ENCODE measurements at places on chromosomes 11 and 22.

DNA sequence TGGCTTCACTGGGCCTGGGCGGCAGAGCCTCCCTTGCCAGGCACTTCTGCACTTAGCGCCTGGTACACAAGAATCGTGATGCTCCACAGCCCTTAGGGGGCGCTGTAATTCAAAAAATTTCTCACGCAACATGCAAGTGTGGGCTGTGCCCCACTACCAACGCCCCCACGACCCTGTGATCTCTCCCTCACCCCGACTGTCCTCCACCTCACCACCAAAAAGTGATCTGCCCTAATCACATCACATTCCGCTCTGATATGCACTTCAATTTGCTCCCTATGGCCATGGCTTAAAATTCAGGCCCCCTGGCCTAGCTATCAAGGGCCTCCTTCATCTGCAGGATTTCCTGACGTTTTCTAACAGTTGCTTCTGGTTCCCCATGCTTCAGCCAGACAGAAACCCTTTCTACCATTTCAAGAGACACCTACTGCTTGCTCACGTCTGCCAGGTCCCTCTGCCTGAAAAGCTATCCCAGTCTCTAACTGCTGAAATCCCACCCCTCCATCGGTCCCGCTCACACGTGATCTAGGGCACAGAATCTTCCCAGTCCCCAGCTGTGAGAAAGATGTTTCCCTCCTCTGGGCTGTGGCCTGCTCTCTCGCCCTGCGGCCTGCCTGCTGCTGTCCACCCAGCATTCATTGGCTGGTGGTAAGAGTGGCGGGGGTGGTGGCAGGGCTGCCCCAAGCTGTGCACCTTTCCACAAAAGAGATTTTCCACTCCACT is 27.9 kb upstream of the LRRC32 start:
- DNase-seq = no peak

DNA sequence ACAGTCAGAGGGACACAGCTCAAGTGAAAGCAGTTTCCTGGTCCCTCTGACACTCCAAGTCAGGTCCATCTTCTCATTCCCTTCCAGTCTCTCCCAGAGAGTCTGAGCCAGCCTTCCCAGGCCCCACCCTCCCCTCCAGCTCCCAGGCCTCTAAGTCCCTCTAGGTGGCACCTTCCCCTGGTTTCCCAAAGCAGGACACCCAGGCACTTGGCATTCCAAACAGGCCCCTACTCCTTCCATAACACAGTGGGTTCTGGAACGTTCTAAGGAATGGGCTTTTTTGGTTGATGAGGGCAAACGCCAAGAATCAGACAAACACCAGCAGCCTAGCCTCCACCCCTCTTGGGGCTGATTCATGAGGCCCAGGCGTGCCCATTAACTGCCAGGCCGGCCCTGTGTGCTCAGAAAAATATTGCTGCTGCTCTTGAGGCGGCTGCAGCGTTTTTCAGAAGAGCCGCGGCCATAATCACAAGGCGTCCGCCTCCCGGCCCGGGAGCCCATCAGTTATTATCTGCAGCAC is 418.7 kb downstream of the SOX6 start:
- no peak for DNase-seq

DNA sequence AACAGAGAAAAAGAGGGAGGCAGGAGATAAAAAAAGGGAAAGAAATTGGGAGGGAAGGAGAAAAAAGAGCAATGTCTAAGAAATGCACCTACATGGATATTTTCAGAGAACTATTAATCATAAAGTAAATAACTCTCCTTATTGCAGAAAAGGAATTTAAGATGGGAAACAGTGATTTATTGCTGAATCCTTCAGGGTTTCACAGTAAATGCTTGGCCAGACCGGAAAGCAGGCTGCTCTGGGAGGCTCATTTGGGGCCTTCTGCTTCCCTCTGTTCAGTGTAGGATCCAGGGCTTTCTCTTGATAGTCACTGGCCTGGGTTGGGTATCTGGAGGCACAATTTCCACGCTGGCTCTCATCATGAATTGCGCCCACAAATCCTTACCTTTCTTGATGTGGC is 324.3 kb upstream of the SORL1-AS1 start:
- DNase-seq = no peak

GRCh38 chr22:37681556-37682049 is 4.5 kb upstream of the NOL12 start:
- DNase-seq = peak; percentile 49

- DNase-seq = no peak
These were observed 4.7 kb downstream of the GUCD1 start for GRCh38 chr22:24550028-24550901.

DNA sequence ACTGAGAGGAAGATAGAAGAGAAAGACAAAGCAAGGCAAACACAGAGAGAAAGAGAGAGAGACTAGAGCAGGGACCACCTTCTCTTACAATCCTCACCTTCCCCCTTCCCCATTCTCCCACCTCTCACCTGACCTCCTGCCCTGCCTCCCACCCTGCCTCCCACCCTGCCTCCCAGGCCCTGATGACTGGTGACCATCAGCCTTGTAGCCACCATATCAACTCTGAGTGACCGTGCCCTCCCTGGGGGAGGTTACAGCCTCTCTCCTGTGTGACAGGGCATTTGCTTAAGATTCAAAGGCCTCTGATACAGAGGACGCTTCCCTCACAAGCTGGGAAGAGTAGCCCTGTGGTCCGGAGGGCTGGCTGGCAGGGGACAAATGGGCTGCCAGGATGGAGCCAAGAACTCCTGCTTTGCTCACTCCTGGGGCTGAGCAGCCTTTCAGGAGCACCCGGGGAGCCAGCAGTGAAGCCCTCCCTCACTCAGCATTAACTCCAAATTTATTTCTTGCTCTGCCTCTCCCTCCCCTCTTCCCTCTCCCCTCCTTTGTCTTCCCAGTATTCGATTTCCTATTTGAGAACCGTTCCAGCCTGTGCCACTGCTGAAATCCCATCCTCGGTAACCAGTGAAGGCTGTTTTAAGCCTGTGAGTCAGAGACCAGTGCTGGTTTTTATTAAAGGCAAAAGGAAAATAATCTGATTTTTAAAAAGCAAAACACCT is 125.2 kb upstream of the SYT13 start:
- DNase-seq = peak; percentile 68

DNA sequence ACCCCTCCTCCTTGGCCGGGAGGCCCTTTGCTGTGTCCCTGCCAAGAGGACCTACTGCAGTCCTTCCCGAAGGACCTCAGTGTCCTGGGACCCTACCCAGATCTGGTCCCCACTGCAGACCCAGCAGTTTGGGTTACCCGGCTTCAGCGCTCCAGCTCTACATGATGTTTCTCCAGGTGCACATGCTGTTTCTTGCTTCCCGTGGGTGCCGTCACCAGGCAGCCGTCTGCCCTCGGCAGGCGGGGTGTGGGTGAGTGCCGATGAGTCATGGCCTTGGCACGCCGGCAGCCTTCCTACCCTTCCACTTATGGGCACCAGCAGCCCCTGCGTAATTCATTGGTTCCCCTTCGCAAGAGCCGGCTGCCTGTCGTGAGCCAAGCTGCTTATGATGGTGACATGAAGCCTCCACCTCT is 101.8 kb downstream of the BCR start:
- DNase-seq = no peak

DNA sequence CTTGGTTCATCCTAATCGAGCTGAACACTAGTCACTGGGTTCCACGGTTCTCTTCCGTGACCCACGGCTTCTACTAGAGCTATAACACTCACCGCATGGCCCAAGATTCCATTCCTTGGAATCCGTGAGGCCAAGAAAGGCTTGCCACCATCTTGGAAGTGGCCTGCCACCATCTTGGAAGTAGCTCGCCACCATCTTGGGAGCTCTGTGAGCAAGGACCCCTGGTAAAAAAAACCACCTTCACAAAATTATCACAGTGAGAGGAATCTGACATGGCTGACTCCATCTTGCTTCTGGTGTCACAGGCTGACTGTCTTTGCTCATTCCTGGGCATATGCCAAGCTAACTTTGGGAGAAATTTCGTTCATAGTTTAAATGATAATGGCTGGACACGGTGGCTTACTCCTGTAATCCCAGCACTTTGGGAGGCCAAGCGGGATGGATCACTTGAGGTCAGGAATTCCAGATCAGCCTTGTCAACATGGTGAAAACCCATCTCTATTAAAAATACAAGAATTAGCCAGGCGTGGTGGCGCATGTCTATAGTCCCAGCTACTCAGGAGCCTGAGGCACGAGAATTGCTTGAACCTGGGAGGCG is 18.9 kb upstream of the KCTD14 start:
- no peak for DNase-seq

DNA sequence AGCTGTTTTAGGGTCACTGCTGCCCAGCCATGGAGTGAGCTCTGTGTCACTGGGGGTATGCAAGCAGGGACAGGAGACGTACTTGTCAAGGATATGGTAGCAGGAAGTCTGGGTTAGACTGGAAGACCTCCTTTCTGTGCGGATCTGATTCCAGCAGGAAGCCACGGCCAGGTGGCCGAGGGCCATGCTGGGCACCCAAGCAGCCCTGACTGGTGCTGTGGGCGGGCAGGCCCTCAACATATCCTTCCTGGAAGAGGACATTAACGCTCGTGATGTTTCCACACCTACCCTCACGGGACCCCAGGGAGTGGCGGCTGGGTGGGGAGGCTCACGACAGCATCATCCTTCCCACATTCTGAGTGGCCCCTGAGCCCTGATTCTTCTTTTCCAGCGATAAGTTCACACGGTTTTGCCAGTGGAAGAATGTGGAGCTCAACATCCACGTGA is 8.7 kb upstream of the ANKRD13D start:
- DNase-seq = no peak

GRCh38 chr11:1916132-1916985 is 3.1 kb upstream of the TNNT3 start:
- DNase-seq = no peak

Measured in NCI-H1417 (cell line).